ENCODE measurements at places on chromosomes 13 and 19. TPM values are rescaled to one million over a fixed set of nuclear protein-coding genes. Genes with fewer than 3 reads are reported as not detected.

The PPP1R13L gene
- total RNA-seq = 20.2 TPM

The SPRY2 gene
- 7.2 TPM for total RNA-seq

The F10 gene
- not detected for total RNA-seq

The ZNF571 gene
- 7.9 TPM for total RNA-seq

The SCGB2B2 gene
- 0.21 TPM for total RNA-seq

The ZNF324B gene
- 12.0 TPM for total RNA-seq

The URI1 gene
- total RNA-seq = 140 TPM

The CYP4F12 gene
- total RNA-seq = 2.3 TPM

Measured in nasal cavity respiratory epithelium epithelial cell of viscerocranial mucosa (primary cell).